ENCODE measurements at places on chromosomes 11 and 22. TPM values are rescaled to one million over a fixed set of nuclear protein-coding genes. Genes with fewer than 3 reads are reported as not detected.

The SMIM35 gene
- not detected for total RNA-seq

The HTR3A gene
- not detected for total RNA-seq

The SCO2 gene
- total RNA-seq: 2.1 TPM

The SCGB1A1 gene
- total RNA-seq: not detected

The METTL15 gene
- total RNA-seq: 14.4 TPM

The OR10G4 gene
- not detected for total RNA-seq

The CASP5 gene
- total RNA-seq: not detected

The ANGPTL5 gene
- total RNA-seq: not detected

The KDM4E gene
- total RNA-seq: not detected

The OR8H1 gene
- not detected for total RNA-seq

The FAM227A gene
- 1.5 TPM for total RNA-seq

DNA sequence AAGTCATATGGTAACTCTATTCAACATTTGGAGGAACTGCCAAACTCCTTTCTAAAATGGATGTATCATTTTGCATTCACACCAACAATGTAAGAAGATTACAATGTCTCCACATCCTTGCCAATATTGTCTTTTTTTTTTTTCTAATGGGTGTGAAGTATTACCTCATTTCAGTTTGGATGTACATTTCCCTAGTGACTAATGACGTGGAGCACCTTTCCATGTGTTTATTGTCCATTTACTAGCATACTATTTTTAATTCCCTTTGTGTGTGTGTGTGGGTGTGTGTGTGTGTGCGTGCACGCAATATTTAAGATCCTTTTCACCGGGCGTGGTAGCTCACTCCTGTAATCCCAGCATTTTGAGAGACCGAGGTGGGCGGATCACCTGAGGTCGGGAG, 62.7 kb downstream of the APOL3 start:
- peaks cover 9% of the 10 kb centered on the region for H3K27me3 ChIP-seq

- H3K27ac ChIP-seq: no peak overlapping the region
- peaks cover 38% of the 10 kb centered on the region for H3K4me1 ChIP-seq
- peaks cover 39% of the 10 kb centered on the region for H3K27me3 ChIP-seq
- H3K4me3 ChIP-seq: no peak overlapping the region
- no peak for DNase-seq
Observed at GRCh38 chr11:61587541-61587941, 6.7 kb upstream of the SYT7 start.

DNA sequence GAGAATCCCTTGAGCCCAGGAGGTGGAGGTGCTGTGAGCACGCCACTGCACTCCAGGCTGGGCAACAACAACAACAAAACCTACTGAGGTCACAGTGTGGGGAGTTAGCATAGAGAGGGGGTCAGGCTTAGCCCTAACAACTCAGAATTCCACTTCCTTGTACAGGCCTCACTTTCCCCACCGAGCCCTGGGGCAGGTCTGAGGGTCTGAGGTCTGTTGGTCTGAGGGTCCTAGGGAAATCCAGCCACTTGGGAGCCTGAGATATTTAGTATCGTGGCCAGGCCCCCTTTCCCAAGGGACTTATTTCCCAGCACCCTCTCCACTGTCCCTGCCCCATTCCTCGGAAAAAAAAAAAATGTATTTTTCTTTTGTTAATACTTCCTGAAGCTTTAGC, 34.8 kb upstream of the HORMAD2 start:
- H3K27ac ChIP-seq: no peak overlapping the region
- H3K27me3 ChIP-seq: peaks cover 3% of the 10 kb centered on the region
- no peak overlapping the region for H3K4me3 ChIP-seq
- DNase-seq: no peak
- H3K4me1 ChIP-seq: peaks cover 15% of the 10 kb centered on the region
- H3K36me3 ChIP-seq: no peaks in the 10 kb centered on the region

DNA sequence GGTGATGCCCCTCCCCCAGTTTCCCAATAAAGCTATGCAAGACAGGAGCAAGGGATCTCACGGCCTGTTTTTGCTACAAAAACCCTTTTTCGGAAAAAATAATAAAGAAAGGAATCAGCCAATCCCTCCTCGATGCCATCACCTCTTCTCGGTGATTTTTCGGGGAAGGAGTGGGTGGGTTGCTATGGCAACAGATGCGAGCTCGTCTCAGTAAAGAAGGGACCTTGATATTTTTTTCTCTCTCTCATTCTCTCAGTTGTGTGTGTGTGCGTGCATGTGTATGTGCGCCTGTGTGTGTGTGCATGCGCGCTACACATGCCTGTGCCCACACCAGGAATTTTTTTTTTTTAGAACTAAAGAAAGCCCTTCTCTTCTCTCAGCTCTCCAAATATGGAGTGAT, 3.8 kb upstream of the NPAS4 start:
- H3K4me3 ChIP-seq: no peak overlapping the region
- DNase-seq: no peak
- H3K27me3 ChIP-seq: no peaks in the 10 kb centered on the region
- no peaks in the 10 kb centered on the region for H3K4me1 ChIP-seq

DNA sequence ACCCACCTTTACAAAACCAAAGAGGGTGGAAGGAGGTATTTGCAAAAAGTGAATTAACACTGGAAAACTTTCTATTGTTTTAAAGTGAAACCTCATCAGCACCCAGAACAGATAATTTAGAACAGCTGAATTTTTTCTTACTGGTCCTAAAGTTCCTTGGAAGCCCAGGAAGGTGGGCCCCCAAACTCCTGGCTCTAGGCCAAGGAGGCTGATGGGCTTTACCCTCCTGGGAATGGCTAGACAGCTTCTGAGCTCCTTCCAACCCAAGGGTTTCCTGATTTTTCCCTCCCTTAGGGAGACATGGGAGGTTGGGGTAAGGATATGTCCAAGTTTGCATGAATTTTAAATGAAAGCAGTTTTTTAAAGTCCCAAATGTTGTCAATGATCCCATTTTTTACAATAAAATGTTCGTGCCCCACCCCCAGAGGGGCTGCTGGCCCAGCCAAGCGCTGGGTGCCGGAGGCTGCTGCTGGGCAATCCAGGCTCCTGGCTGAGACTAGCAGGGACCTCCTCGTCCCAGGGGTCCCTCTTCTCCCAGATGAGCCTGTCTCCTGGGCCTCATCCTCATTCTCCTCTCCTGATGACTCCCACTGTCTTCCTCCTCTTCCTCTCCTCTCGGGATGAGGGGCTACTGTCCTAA, 28.4 kb downstream of the RELT start:
- H3K36me3 ChIP-seq: peaks cover 7% of the 10 kb centered on the region
- peaks cover 8% of the 10 kb centered on the region for H3K4me1 ChIP-seq
- H3K27me3 ChIP-seq: no peaks in the 10 kb centered on the region
- DNase-seq: no peak

- H3K4me3 ChIP-seq: no peak overlapping the region
- H3K27ac ChIP-seq: peak overlapping the region; percentile 59
- DNase-seq: no peak
Observed at GRCh38 chr11:47723041-47723440, 7.9 kb upstream of the AGBL2 start.

- DNase-seq: no peak
- H3K36me3 ChIP-seq: no peaks in the 10 kb centered on the region
- H3K27me3 ChIP-seq: peaks cover 79% of the 10 kb centered on the region
- H3K4me3 ChIP-seq: no peak overlapping the region
Observed at GRCh38 chr11:1870326-1870696, 17.4 kb downstream of the LSP1 start.

DNA sequence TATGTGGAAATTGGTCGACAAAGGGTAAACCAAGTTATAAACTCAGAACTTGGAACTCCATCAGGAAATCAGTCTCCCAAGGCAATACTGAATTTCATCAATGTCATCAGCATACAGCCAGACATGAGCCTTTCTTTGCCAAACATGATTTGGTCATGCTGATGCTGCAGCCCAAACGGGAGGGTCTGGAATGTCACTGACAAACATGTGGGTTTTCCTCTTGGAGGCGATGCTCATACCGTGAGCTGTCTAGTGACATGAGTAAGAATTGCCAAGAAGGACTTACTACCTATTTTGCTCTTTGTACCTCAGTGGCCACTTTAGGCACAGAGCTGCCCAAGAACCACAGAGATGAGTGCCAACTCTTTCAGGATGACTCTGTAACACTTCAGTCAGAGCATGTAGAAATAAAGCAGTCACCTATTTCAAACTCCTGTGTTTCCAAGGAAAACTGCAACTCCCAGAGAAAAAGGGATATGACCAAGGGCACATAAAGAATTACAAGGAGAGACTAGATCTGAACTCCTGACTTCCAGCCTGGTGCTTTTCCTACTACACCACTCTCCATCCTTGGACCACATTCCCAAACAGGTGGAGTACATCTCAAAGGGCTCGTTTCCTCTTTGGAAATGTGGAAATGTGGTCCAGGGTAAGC, 24.3 kb upstream of the MRGPRX2 start:
- H3K27ac ChIP-seq: no peak overlapping the region
- 0 out of 2 replicates have a peak, but pooled peaks cover 2% of the 10 kb centered on the region for H3K27me3 ChIP-seq
- H3K4me3 ChIP-seq: no peak overlapping the region

- peak overlapping the region; percentile 37 for H3K27ac ChIP-seq
- H3K36me3 ChIP-seq: peaks cover 5% of the 10 kb centered on the region
- H3K4me3 ChIP-seq: no peak overlapping the region
- H3K27me3 ChIP-seq: no peaks in the 10 kb centered on the region
Observed at GRCh38 chr22:31893460-31893859, 50.9 kb upstream of the YWHAH start.

- no peak overlapping the region for H3K4me3 ChIP-seq
- no peaks in the 10 kb centered on the region for H3K4me1 ChIP-seq
- DNase-seq: no peak
- H3K27me3 ChIP-seq: no peaks in the 10 kb centered on the region
- H3K27ac ChIP-seq: no peak overlapping the region
- peaks cover 79% of the 10 kb centered on the region for H3K36me3 ChIP-seq
Observed at GRCh38 chr22:19396561-19396933, 35.0 kb downstream of the HIRA start.

- H3K27ac ChIP-seq: no peak overlapping the region
- no peaks in the 10 kb centered on the region for H3K4me1 ChIP-seq
- H3K36me3 ChIP-seq: no peaks in the 10 kb centered on the region
- DNase-seq: no peak
Observed at GRCh38 chr11:11923828-11924227, 82.1 kb downstream of the USP47 start.

- H3K36me3 ChIP-seq: no peaks in the 10 kb centered on the region
- no peak overlapping the region for H3K27ac ChIP-seq
- H3K4me3 ChIP-seq: no peak overlapping the region
- peaks cover 34% of the 10 kb centered on the region for H3K4me1 ChIP-seq
Observed at GRCh38 chr11:73382183-73382582, 6.0 kb downstream of the RELT start.

DNA sequence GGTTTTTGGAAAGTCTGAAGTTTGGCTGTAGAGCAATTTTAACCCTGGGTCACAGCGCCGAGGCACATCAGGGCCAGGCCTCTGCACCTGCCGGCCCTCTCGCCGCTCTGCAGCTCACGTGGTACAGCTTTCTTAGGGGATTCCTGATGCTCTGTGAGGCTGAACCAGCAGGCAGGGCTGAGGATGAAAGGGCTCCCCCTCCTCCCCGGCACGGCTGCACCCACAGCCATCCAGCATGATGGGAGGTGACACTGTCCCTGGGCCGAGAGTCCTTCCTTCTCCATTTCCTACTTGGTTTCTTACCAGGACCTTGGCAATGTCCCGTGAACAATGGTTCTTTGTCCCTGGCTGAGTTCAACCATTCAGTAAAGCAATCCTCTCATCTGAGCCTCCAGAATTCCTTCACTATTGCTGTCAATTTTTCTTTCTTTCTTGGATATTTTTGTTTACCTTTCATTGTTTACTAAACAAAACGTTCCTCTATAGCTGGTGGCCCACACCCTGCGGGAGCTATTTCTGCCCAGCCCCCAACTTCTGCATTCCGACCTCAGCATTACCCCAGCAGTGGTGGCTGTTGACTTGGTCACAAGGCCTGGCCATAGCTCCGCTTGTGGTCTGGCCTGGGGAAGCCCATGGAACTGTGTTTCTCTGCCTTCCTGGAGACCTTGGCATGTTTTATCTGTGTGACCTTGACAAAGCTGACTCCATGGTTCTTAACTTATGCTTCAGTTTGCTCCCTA, 172.8 kb upstream of the B3GAT1 start:
- H3K36me3 ChIP-seq: no peaks in the 10 kb centered on the region
- peaks cover 9% of the 10 kb centered on the region for H3K4me1 ChIP-seq
- peaks cover 1% of the 10 kb centered on the region for H3K27me3 ChIP-seq

DNA sequence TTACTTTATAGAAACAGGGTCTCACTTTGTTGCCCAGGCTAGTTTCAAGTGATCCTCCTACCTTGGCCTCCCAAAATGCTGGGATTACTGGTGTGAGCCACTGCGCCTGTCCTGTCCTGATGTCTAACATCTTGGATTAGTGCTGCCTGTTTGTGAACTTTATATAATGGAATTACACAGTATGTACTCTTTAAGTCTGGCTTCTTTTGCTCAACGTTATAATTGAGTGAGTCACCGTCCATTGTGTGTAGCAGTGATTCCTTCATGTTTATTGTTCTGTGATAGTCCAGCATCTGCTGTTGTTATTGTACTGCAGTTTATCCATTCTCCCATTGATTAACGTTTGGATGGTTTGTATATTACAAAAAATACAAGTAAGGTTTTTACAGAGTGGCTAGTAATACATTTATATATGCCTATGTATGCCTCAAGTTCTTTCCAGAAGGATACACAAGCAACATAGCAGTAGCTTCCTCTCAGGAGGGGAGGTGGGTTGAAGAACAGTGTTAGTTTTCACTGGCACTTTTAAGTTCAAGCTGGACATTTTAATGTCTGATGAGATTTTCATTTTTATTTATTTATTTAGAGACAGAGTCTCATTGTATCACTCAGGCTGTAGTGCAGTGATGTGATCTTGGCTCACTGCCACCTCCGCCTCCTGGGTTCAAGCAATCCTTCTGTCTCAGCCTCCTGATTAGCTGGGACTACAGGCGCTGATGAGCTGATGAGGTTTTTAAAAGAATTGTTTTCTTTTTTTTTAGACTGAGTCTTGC, 25.2 kb upstream of the MICALL1 start:
- peaks cover 31% of the 10 kb centered on the region for H3K36me3 ChIP-seq
- no peaks in the 10 kb centered on the region for H3K4me1 ChIP-seq
- no peak overlapping the region for H3K27ac ChIP-seq
- no peak for DNase-seq

GRCh38 chr11:65539744-65540289, 14.9 kb downstream of the SCYL1 start:
- DNase-seq: no peak
- no peaks in the 10 kb centered on the region for H3K4me1 ChIP-seq
- H3K4me3 ChIP-seq: no peak overlapping the region
- H3K36me3 ChIP-seq: peaks cover 27% of the 10 kb centered on the region
- no peak overlapping the region for H3K27ac ChIP-seq

GRCh38 chr11:118791961-118792569, 1.1 kb upstream of the DDX6 start:
- H3K4me3 ChIP-seq: peak overlapping the region; percentile 98
- no peak for DNase-seq
- H3K27me3 ChIP-seq: no peaks in the 10 kb centered on the region
- H3K36me3 ChIP-seq: no peaks in the 10 kb centered on the region

DNA sequence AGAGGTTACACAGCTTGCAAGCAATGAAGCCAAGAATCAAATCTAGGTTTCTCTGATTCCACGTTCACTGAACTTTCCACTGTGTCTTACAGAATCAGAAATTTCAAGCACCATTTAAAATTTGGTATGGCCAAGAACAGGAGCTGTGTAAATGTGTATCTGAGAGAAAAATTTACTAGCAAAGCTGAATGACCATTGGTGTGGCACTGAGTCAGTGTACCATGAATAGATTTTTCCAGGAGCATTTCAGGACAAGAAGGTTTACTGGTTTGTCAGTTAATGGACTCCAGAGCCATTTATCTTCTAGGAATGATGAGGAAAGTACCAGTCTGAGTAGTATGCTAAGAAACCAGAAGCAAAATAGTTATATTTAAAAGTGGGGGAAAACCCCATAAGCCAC, 269.4 kb upstream of the FAT3 start:
- H3K27ac ChIP-seq: no peak overlapping the region
- no peak for DNase-seq
- H3K27me3 ChIP-seq: no peaks in the 10 kb centered on the region
- no peaks in the 10 kb centered on the region for H3K4me1 ChIP-seq
- H3K36me3 ChIP-seq: no peaks in the 10 kb centered on the region
- H3K4me3 ChIP-seq: no peak overlapping the region
